ENCODE measurements at places on chromosomes 3 and 15. TPM values are rescaled to one million over a fixed set of nuclear protein-coding genes. Genes with fewer than 3 reads are reported as not detected.

GRCh38 chr15:96296264-96296663 lies 34.2 kb upstream of the NR2F2 start:
- no peak for DNase-seq
- no peaks in the 10 kb centered on the region for H3K36me3 ChIP-seq
- no peaks in the 10 kb centered on the region for H3K4me1 ChIP-seq
- H3K27me3 ChIP-seq = no peaks in the 10 kb centered on the region
- H3K27ac ChIP-seq = no peak overlapping the region

GRCh38 chr3:59392116-59392515 lies 342.3 kb upstream of the CFAP20DC start:
- peaks cover 19% of the 10 kb centered on the region for H3K4me1 ChIP-seq
- no peak for DNase-seq
- H3K27ac ChIP-seq = no peak overlapping the region
- no peak overlapping the region for H3K4me3 ChIP-seq

DNA sequence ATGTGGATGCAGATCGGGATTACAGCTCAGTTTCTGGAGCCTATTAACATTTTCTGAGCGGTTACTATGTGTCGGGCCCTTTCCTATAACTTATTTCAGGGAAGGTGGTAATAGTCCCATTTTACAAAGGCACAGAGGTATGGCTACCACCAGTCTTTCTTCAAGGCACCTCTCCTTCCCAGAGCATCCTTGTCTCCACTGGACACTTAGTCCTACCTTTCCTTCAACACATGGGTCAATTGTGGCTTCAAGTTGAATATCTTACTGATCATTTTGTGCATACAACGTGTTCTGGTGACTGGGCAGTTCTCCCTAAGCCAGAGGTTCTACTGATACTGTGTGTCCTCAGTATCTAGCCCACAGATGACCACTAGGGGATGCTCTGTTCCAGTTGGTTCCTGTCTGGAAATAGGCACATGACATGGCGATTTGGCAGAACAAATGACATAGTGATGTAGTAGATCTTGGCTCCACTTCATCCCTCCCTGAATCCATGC lies 60.7 kb upstream of the CMTM8 start:
- no peaks in the 10 kb centered on the region for H3K27me3 ChIP-seq
- no peaks in the 10 kb centered on the region for H3K4me1 ChIP-seq
- no peak overlapping the region for H3K27ac ChIP-seq
- DNase-seq = no peak
- no peak overlapping the region for H3K4me3 ChIP-seq

GRCh38 chr15:74458473-74458872 lies 2.5 kb downstream of the UBL7 start:
- peak overlapping the region; percentile 21 for H3K4me3 ChIP-seq
- H3K36me3 ChIP-seq = peaks cover 1% of the 10 kb centered on the region
- H3K27me3 ChIP-seq = no peaks in the 10 kb centered on the region
- H3K4me1 ChIP-seq = peaks cover 20% of the 10 kb centered on the region
- no peak overlapping the region for H3K27ac ChIP-seq
- DNase-seq = no peak

- DNase-seq = no peak
- H3K4me1 ChIP-seq = no peaks in the 10 kb centered on the region
- H3K36me3 ChIP-seq = no peaks in the 10 kb centered on the region
- no peak overlapping the region for H3K4me3 ChIP-seq
- no peak overlapping the region for H3K27ac ChIP-seq
These were observed 195.6 kb downstream of the ZBBX start for GRCh38 chr3:167184511-167184910.

DNA sequence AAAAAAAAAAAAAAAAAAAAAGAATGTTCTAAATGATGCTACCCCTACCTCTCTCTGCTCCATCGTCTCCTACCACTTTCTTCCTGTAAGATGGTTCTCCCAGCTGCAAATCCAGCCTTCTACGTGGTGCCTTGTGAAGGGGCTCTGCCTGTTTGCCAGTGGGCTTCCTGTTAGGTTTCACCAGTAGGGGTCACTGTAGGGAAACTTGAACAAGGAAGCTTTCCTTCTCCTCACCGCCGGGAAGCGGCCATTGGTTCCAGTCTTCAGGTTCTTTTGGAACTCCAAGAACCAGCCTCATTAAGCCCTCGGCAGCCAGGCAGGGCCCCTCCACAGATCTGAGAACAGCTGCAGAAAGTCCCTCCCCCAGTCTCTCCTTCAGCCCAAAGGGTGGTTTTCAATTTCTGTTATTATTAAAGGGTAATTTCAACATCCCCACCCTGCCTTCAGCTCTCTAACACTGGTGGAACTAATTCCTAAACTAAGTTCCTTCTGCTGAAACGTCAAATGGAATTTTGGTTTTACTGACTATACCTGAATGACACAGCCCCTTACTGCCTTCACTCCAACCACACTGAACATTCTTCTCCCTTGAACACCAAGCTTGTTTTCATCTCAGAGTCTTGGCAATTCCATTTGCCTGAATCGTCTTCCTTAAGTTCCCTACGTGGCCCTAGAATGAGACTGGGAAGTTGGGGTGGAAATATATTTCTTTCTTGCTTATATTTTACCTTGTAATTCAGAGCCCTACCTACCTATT lies 13.5 kb downstream of the MCCC1 start:
- no peak for DNase-seq
- no peak overlapping the region for H3K4me3 ChIP-seq
- no peak overlapping the region for H3K27ac ChIP-seq
- H3K27me3 ChIP-seq = no peaks in the 10 kb centered on the region

- DNase-seq = no peak
- no peak overlapping the region for H3K27ac ChIP-seq
- H3K4me3 ChIP-seq = no peak overlapping the region
- H3K27me3 ChIP-seq = no peaks in the 10 kb centered on the region
- H3K4me1 ChIP-seq = no peaks in the 10 kb centered on the region
These were observed 12.4 kb downstream of the PLS1 start for GRCh38 chr3:142608631-142609030.

DNA sequence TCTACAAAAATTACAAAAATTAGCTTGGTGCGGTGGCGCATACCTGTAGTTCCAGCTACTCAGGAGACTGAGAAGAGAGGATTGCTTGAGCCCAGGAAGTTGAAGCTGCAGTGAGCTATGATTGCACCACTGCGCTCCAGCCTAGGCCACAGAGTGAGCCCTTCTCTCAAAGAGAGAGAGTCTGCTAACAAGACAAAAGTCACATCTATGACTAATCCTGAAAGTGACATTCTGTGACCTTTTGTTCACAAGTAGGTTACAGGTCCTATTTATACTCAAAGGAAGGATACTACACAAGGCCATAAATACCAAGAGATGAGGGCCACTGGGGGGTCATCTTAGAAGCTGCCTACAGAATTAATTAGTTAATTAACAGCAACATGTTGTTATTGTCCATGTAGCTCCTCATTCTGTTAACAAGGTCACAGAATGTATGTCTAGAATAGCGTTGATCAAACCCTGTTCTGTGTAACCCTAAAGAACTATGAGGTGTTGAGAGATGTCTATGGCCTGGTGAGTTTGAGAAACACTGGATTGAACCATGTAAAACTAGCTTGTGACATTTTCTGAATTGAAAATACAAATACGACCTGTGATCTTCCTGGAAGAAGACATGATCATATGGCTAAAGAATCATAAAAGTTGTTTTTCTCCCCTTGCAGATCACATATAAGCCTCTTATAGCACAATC lies 97.0 kb downstream of the SAMMSON start:
- no peak overlapping the region for H3K4me3 ChIP-seq
- H3K27ac ChIP-seq = no peak overlapping the region
- H3K4me1 ChIP-seq = peaks cover 10% of the 10 kb centered on the region
- DNase-seq = peak; percentile 58
- H3K27me3 ChIP-seq = no peaks in the 10 kb centered on the region

DNA sequence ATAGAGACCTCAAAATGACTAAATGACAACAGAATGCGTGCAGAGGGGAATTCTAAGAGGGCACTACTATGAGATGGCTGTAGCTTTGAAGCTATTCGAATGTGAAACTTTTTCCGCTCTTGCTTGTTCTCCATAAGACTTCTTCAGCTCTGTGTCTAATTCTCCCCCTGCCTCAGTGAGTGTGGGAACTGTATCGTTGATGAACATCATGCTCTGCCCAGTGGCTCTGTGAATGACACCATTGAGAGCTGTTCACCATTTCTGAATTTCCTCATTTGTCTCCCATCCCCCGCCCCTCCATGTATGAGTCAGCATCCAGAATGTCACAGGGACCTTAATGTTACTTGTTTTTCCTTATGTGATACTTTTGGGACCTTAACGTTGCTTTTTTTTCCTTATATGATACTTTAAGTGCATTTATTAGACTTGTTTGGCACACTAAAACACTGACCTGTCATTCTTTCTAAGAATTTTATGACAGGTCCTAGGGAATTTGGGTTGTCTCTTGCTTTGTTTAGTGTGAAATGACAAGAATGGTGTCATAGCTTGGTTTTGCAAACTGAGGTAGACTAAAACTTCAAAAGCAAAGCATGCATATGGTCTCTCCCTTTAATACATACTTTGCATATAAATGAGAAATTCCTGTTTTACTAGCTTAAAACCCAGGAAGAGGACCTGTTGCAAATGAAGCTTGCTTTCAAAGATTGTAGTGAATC lies 99.6 kb downstream of the FNDC3B start:
- DNase-seq = peak; percentile 89
- peak overlapping the region; percentile 80 for H3K27ac ChIP-seq
- H3K4me3 ChIP-seq = no peak overlapping the region
- H3K27me3 ChIP-seq = no peaks in the 10 kb centered on the region
- H3K36me3 ChIP-seq = 0 out of 2 replicates have a peak, but pooled peaks cover under 1% of the 10 kb centered on the region

- no peaks in the 10 kb centered on the region for H3K27me3 ChIP-seq
- no peaks in the 10 kb centered on the region for H3K4me1 ChIP-seq
- H3K27ac ChIP-seq = no peak overlapping the region
- no peak for DNase-seq
These were observed 163.5 kb downstream of the GOLGA6L4 start for GRCh38 chr15:84398763-84399701.

- no peak for DNase-seq
- H3K36me3 ChIP-seq = no peaks in the 10 kb centered on the region
- H3K27me3 ChIP-seq = no peaks in the 10 kb centered on the region
- no peaks in the 10 kb centered on the region for H3K4me1 ChIP-seq
- H3K27ac ChIP-seq = no peak overlapping the region
These were observed 62.7 kb upstream of the MFGE8 start for GRCh38 chr15:88975891-88976290.

- H3K27ac ChIP-seq = no peak overlapping the region
- H3K4me3 ChIP-seq = no peak overlapping the region
- H3K27me3 ChIP-seq = peaks cover 3% of the 10 kb centered on the region
- H3K36me3 ChIP-seq = no peaks in the 10 kb centered on the region
- H3K4me1 ChIP-seq = no peaks in the 10 kb centered on the region
- no peak for DNase-seq
These were observed 74.7 kb upstream of the SH3GL3 start for GRCh38 chr15:83372434-83372891.

DNA sequence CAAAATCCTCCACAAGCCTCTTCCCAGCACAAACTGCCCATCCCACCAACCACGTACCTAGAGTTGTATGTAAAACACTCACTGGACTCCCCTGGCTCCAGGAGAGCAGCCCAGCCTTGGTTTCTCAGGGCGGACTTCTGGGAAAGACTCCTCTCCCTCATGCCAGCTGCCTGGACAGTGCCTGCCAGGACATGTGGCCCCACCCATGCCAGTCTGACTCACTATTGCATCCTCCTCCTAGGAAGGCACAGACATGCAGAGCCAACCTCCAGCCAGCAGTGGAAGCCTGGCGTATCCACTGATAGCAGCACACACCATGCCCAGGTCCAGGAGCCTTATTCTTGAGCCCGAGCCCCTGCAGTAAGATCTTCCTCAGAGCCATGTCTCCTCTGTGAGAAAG lies 8.6 kb downstream of the PKM start:
- peaks cover 15% of the 10 kb centered on the region for H3K36me3 ChIP-seq
- no peaks in the 10 kb centered on the region for H3K27me3 ChIP-seq
- DNase-seq = no peak
- no peak overlapping the region for H3K27ac ChIP-seq
- peaks cover 26% of the 10 kb centered on the region for H3K4me1 ChIP-seq
- peak overlapping the region; percentile 33 for H3K4me3 ChIP-seq

PIGB gene
- 23.7 TPM for total RNA-seq

UTS2B gene
- total RNA-seq = 0.29 TPM

CFAP100 gene
- total RNA-seq = not detected

MLF1 gene
- 0.48 TPM for total RNA-seq

LYZL4 gene
- total RNA-seq = not detected

RASGRP1 gene
- total RNA-seq = 29.3 TPM
